ENCODE measurements at places on chromosomes 11 and 22. TPM values are rescaled to one million over a fixed set of nuclear protein-coding genes. Genes with fewer than 3 reads are reported as not detected.

PTS gene
- total RNA-seq = 106 TPM

MDK gene
- 10.6 TPM for total RNA-seq

FIBIN gene
- total RNA-seq = not detected

GGTLC3 gene
- not detected for total RNA-seq

MFNG gene
- 111 TPM for total RNA-seq

GAL3ST1 gene
- total RNA-seq = not detected

Data from natural killer cell (primary cell).